ENCODE measurements at places on chromosomes 12 and 14. TPM values are rescaled to one million over a fixed set of nuclear protein-coding genes. Genes with fewer than 3 reads are reported as not detected.

DNA sequence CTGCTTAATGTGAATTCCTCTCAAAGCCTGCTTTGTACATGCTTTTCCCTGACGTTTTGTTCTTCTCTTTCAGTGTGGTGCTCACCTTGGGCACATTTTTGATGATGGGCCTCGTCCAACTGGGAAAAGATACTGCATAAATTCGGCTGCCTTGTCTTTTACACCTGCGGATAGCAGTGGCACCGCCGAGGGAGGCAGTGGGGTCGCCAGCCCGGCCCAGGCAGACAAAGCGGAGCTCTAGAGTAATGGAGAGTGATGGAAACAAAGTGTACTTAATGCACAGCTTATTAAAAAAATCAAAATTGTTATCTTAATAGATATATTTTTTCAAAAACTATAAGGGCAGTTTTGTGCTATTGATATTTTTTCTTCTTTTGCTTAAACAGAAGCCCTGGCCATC, 184.6 kb downstream of the MSRB3 start:
- no peak for DNase-seq

- no peak for DNase-seq
Observed at GRCh38 chr14:71056168-71056567, 148.9 kb downstream of the PCNX1 start.

GRCh38 chr12:72679147-72679757, 407.1 kb downstream of the TRHDE start:
- no peak for DNase-seq

DNA sequence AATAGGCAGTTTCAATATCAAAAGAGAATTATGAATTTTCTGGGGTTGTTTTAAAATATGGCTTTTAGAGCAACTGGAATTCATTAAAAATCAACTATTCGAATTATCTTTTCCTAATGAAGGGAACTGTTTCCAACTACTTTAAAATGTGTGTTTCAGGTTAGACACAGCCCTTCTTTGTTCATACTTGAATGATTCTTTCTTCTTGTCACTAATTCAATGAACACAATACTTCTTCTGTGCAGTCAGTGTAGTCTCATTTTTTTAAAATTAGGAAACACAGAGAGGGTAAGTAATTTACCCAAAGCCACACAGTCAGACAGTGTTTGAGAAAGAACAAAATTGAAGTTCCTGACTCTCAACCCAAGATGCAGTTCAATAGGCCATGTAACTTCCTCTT, 414.0 kb downstream of the CCDC91 start:
- no peak for DNase-seq

GRCh38 chr12:19529951-19530636, 90.8 kb downstream of the AEBP2 start:
- DNase-seq = peak; percentile 12

The GSKIP gene
- total RNA-seq = 81.1 TPM

The ADGRD1 gene
- total RNA-seq = 15.6 TPM

The ASCL1 gene
- not detected for total RNA-seq

The PRIMA1 gene
- 0.06 TPM for total RNA-seq

Data from Daoy (cell line).